Left ventricle myocardium superior (tissue), 1 donor: ENCODE measurements at places on chromosomes 5 and 9. TPM values are rescaled to one million over a fixed set of nuclear protein-coding genes. Genes with fewer than 3 reads are reported as not detected.

HTR4 gene
- not detected for total RNA-seq

TMEM232 gene
- 2.9 TPM for total RNA-seq

FOXD4L5 gene
- not detected for total RNA-seq

PAIP1 gene
- total RNA-seq, result 124 TPM

GPRIN1 gene
- total RNA-seq, result 0.50 TPM
